ENCODE measurements at places on chromosomes 1 and 21. TPM values are rescaled to one million over a fixed set of nuclear protein-coding genes. Genes with fewer than 3 reads are reported as not detected.

GRCh38 chr1:162008799-162009198, 14.9 kb downstream of the OLFML2B start:
- H3K36me3 ChIP-seq: no peaks in the 10 kb centered on the region
- no peak for DNase-seq
- H3K27ac ChIP-seq: no peak overlapping the region
- H3K4me3 ChIP-seq: no peak overlapping the region
- H3K27me3 ChIP-seq: no peaks in the 10 kb centered on the region
- peaks cover 4% of the 10 kb centered on the region for H3K4me1 ChIP-seq

DNA sequence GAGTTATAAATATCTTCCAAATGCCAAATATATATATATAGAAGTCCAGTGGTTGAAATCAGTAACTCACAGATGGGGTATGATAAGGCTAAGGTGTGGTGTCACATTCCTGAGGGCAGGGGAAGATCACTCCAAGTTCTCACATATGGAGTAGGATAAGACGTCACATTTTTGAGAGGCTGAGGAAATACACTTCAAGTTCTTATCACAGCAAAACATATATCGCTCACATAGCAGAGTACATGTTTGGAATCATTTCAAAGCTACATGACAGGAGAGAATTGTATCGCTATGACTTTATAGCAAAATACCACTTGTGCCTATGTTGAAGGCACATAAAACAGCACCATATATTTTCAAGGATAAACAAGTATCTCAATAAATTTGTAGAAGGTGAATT, 55.1 kb downstream of the RBM11 start:
- H3K36me3 ChIP-seq: no peaks in the 10 kb centered on the region
- H3K4me3 ChIP-seq: no peak overlapping the region
- peaks cover 6% of the 10 kb centered on the region for H3K4me1 ChIP-seq

GRCh38 chr21:29130270-29130969, at the start of gene MAP3K7CL:
TSS of gene MAP3K7CL (plus strand) at chr21:29130644. CDS start at chr21:29133345, 2,701 bp downstream.
- no peaks in the 10 kb centered on the region for H3K36me3 ChIP-seq
- no peak for DNase-seq
- no peaks in the 10 kb centered on the region for H3K4me1 ChIP-seq
- no peak within 1 kb of the TSS for H3K4me3 ChIP-seq
- no peak within 1 kb of the TSS for H3K27ac ChIP-seq

The FCRL1 gene
- total RNA-seq: 4.2 TPM

The RHD gene
- not detected for total RNA-seq

The PEX11B gene
- 28.6 TPM for total RNA-seq

The SLC16A4 gene
- 9.6 TPM for total RNA-seq

GRCh38 chr1:95723346-95723745, 489.3 kb downstream of the RWDD3 start:
- H3K27me3 ChIP-seq: no peaks in the 10 kb centered on the region
- H3K4me3 ChIP-seq: no peak overlapping the region
- H3K4me1 ChIP-seq: no peaks in the 10 kb centered on the region
- no peak for DNase-seq
- no peaks in the 10 kb centered on the region for H3K36me3 ChIP-seq

DNA sequence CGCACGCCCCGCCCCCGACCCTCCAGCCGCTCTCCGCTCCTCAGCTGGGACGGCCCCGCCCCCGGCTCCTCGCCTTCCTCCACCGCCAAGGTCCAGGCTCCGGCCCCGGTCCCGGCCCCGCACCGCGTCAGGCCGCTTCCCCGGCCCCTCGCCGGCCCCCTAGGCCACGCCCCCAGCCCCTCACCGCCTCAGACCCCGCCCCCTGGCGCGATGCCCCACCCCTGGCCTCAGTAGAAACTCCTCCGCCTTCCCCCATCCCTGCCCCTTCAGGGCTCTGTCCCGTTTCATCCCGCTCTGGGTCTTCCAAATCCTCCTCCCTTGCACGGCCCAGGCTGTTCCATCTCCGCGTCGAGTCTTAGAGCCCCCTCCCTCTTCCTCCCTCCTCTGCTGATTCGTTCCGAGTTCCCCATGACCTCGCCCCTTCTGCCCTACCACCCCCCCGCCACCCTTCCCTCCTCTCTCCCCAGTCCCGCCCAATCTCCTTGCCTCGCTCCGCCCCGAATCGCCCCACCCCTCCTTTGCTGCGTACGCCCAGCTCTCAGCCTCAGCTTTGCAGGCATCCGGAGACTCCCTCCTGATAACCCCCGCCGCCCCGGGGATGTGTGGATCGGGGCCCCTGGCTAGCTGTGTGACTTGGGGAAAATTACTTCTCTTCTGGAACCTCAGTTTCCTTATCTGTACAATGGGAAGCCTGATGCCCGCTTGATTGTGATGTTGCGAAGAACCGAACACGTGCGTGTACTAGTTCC, 448 bp upstream of the ASAP3 start:
- H3K4me1 ChIP-seq: peaks cover 29% of the 10 kb centered on the region
- peak; percentile 93 for DNase-seq
- H3K27me3 ChIP-seq: no peaks in the 10 kb centered on the region
- peak overlapping the region; percentile 84 for H3K27ac ChIP-seq

GRCh38 chr21:41653954-41654491, 112.8 kb downstream of the RIPK4 start:
- no peak overlapping the region for H3K27ac ChIP-seq
- no peak overlapping the region for H3K4me3 ChIP-seq
- no peak for DNase-seq

DNA sequence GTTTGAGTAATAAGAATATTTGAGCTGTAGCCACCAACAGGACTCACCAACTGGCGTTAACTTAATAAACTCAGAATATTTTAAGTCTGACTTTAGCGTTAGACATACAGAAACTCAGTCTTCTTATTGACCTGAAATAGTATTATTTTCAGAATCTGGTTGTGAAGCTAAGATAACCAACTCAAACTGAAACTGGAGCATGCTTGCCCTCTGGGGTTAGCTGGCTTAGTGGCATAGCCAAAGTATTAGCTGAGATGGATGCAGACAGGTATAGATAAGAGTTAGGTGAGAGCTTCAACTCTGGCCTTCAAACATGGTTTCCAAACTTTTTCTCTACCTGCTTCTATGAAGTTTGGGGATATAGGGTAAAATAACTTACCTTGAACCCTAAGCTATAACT, 40.5 kb downstream of the AMY1C start:
- no peaks in the 10 kb centered on the region for H3K36me3 ChIP-seq
- no peak overlapping the region for H3K4me3 ChIP-seq

The NUDC gene
- 56.7 TPM for total RNA-seq

GRCh38 chr1:8197493-8198282, 120.2 kb upstream of the SLC45A1 start:
- H3K4me1 ChIP-seq: peaks cover 34% of the 10 kb centered on the region
- no peaks in the 10 kb centered on the region for H3K36me3 ChIP-seq
- H3K27me3 ChIP-seq: no peaks in the 10 kb centered on the region
- H3K4me3 ChIP-seq: no peak overlapping the region
- H3K27ac ChIP-seq: peak overlapping the region; percentile 8

DNA sequence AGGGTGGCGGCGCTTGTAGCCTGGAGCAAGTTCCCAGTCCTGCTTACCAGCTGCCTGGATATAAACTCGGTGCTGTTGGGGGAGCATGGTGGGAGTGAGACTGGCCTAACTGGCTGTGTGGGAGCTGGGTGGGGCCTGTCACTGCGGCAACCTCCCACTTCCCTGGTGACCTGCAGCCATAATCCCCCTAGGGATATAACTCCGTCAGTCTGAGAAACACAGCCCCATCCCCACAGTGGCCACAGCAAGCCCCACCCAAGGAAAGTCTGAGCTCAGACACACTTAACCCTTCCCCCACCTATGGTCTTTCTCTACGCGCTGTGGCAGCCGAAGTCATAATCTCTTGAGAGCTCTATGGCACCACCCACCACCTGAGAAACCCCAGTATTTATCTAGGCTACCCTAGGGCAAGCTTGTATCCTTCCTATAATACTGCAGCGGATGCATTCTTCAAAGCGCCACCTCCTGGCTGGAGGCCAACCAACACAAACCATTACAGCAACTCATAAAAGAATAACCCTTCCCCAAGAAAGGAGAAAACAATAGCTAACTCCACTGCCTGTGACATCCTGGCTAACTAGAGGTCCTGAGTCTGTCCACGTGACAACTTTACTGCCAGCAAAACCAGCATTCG, 57.4 kb downstream of the ZNF648 start:
- H3K36me3 ChIP-seq: no peaks in the 10 kb centered on the region
- H3K4me1 ChIP-seq: no peaks in the 10 kb centered on the region
- DNase-seq: no peak
- H3K27me3 ChIP-seq: no peaks in the 10 kb centered on the region

DNA sequence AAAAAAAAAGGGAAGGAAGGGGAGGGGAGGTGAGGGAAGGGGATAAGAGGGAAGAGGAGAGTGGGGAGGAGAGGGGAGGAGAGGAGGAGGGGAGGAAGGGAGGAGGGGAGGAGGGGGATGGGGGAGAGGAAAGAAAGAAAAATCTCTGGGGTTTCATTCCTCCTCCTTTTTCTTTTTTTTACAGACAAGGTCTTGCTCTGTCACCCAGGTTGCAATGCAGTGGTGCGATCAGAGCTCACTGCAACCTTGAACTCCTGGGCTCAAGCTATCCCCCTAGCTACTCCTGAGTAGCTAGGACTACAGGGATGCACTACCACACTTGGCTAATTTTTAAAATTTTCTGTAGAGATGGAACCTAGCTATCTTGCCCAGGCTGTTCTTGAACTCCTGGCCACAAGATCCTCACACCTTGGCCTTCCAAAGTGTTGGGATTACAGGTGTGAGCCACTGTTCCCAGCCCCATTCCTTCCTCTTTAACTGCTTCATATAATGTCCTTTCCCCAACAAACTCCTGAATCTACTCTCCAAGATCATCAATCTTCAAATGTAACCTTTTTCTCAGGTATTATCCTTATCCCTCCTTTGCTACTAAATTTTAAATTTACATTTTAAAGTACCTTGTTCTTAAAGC, 23.2 kb downstream of the GON4L start:
- no peak overlapping the region for H3K27ac ChIP-seq
- no peak overlapping the region for H3K4me3 ChIP-seq
- DNase-seq: no peak

- no peak overlapping the region for H3K27ac ChIP-seq
- H3K36me3 ChIP-seq: no peaks in the 10 kb centered on the region
- no peak for DNase-seq
- no peaks in the 10 kb centered on the region for H3K4me1 ChIP-seq
- no peak overlapping the region for H3K4me3 ChIP-seq
- H3K27me3 ChIP-seq: no peaks in the 10 kb centered on the region
These were observed 61.4 kb downstream of the STUM start for GRCh38 chr1:226609836-226610455.

GRCh38 chr1:11352816-11353799, 80.1 kb downstream of the UBIAD1 start:
- no peak for DNase-seq
- peaks cover 23% of the 10 kb centered on the region for H3K27me3 ChIP-seq
- no peaks in the 10 kb centered on the region for H3K4me1 ChIP-seq
- no peaks in the 10 kb centered on the region for H3K36me3 ChIP-seq

The CD5L gene
- 6.8 TPM for total RNA-seq

DNA sequence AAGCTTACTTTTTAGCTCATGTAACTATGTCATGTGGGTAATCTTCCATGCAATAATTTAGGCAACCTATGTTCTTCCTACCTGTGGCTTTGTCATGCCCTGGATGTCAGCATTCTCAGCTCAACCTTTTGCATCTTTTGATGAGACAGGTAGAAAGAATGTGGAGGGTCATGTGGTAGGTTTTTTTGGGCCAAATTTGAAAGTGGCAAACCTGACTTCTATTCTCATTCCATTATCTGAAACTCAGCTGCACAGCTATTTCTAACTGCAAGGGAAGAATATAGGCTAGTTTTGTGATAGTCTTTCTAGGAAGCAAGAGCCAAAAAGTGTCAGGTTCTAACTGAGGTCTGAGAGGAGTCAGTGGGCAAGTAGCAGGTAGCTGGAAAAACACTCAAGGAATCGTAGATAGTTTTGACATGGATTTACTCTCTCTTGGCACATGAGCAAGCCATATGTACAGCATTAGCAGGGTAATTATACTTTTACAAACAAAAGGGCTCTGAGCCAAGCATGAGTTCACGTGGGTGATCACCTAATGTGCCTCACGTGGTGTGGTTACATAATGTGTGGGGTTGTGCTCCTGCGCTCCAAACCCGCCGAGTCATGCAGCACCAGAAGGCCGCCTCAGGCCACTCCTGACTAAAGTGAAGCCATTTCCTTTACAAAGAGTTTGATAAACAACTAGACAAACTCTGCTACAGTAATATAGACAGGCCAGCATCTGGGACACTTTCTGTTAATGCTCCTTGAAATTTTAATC, 1013.8 kb downstream of the PLA2G4A start:
- DNase-seq: no peak
- no peaks in the 10 kb centered on the region for H3K36me3 ChIP-seq
- no peaks in the 10 kb centered on the region for H3K27me3 ChIP-seq
- no peak overlapping the region for H3K27ac ChIP-seq

The SNRPE gene
- total RNA-seq: 51.8 TPM

DNA sequence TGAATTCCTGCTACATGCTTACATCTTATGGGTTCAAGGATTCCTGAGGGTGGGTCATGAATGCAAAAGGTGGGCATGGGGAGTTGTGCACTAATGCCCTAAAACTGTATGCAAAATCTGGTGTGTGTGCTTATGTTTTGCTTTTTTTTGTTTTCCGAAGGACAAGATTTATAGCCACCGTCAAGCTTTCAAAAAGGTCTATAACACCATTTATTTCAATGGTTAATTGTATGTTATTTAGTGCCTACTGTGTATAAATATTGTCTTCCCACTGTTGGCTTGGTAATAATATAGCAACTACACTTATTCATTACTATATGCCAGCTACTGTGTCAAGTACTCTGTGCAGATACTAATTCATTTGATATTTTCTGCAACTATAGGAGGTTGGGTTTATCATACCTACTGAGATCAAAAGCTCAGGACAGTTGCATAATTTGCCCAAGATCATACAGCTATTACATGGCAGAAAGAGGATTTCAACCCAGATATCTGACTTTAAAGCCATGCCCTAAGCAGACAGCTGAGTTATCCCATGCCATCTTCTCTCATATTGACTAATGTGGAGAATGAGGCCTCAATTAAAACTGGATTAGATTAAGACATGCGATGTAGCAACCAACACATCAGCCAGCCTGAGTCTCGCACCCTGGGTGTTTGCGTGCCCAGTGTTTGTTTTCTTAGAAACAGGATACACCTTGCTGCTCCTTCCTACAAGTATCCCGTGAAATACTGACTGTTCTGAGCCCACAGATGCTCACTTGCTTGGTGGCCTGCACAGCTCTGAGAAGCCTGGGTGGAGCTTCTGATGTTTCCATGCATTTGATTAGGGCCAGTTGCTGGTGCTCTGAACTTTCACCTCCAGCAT, 34.6 kb downstream of the GADD45A start:
- no peaks in the 10 kb centered on the region for H3K27me3 ChIP-seq
- H3K4me1 ChIP-seq: peaks cover 31% of the 10 kb centered on the region

The FAM72D gene
- total RNA-seq: 0.77 TPM

- DNase-seq: no peak
- H3K4me1 ChIP-seq: peaks cover 18% of the 10 kb centered on the region
- no peak overlapping the region for H3K4me3 ChIP-seq
- no peaks in the 10 kb centered on the region for H3K36me3 ChIP-seq
- no peaks in the 10 kb centered on the region for H3K27me3 ChIP-seq
These were observed 3.1 kb downstream of the TRAF5 start for GRCh38 chr1:211329764-211330201.
